ENCODE measurements at places on chromosomes 1 and 21.

DNA sequence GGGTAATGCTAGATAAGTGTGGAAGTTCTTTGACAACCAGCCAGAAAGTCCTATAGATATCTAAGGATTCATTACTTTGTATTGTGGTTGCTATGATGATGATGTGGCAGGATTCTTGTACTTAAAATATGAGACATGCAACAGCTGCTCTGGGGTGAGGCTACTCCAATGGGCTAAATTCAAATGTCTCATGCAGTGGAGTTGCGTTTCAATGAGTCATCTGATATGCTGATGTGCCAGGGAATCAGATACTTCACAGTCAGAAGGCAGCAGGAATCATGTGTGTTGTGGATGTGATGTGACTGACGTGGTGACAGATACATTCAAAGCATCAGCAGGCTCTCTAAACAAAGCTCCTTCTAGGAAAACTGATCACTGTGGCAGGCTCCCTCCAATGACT lies 66.5 kb downstream of the TSEN15 start:
- DNase-seq: peak; percentile 17

GRCh38 chr1:168665975-168666374 lies 63.0 kb downstream of the DPT start:
- DNase-seq: no peak

GRCh38 chr1:40817791-40818263 lies 34.2 kb downstream of the KCNQ4 start:
- DNase-seq: no peak

GRCh38 chr21:35737899-35738346 lies 322.4 kb downstream of the SETD4 start:
- DNase-seq: no peak

DNA sequence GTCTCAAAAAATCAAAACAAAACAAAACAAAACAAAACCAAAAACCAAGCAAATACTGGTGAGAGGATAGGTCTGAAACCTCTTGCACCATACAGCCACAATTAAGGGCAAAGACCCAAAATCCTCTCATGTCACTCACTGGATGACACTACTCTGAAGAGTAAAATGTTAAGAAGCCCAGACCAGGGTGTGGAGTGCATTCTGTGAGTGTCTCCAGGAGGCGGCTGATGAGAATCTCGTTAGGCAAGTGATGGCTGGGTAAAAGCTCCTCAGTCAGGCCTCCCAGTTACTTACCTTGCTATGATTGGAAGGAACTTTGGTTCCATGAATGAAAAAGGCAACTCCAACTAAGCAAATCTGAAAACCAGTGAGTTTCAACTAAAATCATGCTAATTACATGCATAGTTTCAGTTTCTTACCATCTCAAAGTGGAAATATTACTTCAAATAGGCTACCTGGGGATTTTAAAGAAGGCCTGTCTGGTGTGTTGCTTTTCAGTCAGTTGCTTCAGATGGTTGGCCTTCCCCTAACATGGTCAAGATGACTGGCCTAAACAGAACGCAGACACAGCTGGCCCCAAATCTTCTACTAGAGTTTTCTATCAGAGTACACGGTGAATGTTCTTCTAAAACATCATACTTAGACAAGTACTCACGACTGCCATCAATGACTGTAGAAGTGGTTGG lies 95.1 kb downstream of the KIAA0319L start:
- no peak for DNase-seq
